Stomach (tissue), 19 donors: ENCODE measurements at places on chromosomes 2 and 18.

DNA sequence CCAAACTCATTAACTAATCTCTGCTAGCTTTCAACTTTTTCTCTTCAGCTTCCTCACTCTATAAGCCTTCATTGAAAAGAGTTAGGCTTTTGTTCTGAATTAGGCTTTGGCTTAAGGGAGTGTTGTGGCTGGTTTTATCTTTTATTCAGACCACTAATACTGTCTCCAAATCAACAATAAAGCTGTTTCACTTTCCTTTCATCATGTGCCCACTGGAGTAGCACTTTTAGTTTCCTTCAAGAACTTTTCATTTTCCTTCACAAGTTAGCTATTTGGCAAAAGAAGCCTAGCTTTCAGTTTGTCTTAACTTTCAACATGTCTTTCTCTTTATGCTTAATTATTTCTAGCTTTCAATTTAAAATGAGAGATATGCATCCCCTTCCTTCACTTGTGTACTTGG is 271.7 kb upstream of the FSIP2 start:
- no peak for DNase-seq

GRCh38 chr2:44295633-44296359 is 20.5 kb downstream of the SLC3A1 start:
- no peak for DNase-seq

GRCh38 chr2:38907743-38908562 is 18.3 kb downstream of the ARHGEF33 start:
- DNase-seq: no peak

GRCh38 chr2:232842689-232843088 is 27.4 kb upstream of the SNORC start:
- DNase-seq: no peak

GRCh38 chr2:215038421-215038820 is 100.0 kb downstream of the ABCA12 start:
- no peak for DNase-seq

- no peak for DNase-seq
These were observed 33.5 kb upstream of the RAB27B start for GRCh38 chr18:54794823-54795222.

DNA sequence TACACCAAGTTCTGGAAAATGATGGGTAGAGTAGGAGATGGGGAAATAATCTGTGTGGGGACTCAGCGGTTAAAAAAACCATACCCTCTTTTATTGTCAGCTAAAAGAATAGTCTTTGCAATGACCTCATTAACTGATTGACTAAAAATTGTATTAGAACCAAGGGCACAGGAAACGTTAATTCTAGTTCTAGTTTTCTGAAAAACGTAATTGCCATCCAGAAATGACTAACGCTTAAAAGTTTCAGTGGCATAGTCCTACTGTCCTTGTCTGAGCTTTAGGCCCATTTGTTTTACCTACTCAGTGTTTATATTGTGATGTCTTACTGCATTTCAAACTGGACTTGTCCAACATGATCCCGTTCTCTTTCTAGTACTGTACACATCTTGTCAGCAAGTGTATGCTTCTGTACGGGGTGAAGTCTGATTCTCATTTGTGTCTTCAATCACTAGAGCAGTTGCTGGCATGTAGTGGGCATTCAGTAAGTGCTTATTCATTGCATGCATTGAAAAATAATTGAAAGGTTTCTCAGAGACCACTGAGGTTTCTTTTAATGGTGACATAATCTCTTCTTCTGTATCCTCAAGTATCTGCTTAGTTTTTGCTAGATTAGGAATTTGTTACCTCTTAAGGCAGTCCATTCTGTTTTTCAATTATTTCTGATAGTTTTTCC is 81.5 kb downstream of the ZNF407 start:
- no peak for DNase-seq

GRCh38 chr18:50973367-50974126 is 5.7 kb downstream of the ELAC1 start:
- DNase-seq: peak; percentile 64
